Stimulated activated CD8-positive, alpha-beta memory T cell treated with anti-CD3 and anti-CD28 coated beads, Interleukin-7, amount 100 ng/mL, for 1 hour (primary cell): ENCODE measurements at places on chromosomes 5 and 9.

DNA sequence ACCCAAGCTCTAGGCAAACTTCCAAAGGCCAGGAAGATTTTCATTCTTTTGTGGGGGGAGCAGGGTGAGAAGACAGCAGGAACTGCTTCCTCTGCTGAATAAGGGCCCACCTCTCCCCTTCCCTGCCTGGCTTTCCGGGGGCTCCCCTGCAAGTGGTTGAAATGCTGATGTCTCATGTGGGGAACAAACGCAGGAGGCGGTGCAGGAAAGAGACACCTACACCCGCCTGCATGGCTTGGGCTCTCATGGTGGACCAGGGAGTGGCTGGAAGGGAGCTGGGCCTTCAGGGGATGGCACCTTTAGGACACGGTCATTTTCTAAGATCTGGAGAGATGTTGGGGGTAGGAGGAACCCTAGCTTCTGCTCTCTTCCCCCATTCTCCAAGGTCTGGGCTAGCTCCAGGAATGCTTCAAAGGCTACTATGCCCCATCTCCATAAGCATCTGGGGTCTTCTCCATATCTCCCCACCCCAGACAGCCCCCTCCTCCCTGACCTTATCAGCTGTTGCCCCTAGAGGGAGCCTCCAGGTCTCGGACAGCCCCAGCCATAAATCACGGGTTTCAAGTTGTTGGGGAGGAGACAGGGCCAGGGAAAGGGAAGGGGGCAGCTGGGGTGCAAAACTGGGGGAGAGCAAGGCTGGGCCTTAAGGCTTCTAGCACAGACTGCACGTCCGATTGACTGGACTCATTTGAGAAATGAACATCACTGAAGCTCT, 76.6 kb downstream of the PSD2 start:
- no peak for DNase-seq

- DNase-seq, result no peak
These were observed 77.7 kb downstream of the ANKH start for GRCh38 chr5:14793851-14794250.

DNA sequence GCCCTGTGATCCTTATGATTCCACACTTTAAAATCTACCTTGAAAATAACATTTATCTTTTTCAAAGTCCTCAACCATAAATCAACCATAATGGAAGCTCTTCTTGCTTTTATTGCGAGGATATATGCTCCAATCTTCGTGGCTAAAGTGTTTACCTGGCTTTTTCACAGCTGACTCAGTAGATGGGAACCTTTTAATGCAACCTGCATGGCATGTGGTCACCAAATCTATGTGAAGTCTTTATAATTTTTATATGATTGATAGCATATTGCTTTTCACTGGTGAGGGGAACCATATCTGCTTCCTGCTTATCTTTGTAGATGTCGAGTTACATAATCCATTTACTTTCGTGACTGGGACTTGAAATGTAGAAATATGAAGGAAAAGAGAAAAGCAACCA, 47.1 kb upstream of the TLX3 start:
- no peak for DNase-seq

DNA sequence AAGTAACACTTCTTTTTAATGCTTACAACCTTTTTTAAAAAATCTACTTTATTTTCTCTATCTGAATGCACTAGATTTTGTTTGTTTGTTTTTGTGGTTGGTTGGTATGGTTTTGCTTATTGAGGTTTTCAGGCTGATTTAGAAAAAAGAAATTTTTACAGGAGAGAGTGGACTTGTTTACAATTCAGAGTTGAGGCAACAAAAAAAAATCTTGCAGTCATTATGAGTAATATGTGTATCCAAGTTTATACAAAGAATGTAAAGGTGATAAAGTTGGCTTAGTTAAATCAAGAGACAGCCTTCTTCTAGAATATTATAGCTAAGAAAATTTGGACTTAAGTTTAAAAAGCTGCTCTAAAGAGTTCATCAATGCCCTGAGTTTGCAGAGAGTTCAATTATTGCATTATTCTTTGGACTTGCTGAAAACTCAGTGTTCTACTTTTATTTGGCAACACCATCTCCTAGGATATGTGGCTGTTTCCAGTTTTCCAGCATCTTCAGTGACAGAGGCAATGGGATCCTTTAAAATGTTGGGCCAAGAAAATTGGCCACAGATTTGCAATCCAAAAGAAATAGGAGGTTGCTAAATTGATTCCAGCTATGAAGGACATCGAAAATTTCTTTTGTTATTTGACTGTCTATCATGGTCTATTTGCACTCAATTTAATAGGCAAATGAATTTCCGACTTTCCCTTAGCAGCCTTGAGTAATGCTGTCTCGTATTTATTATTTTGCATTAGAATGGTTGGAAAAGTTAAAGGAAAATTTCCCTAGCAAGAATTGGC, 10.7 kb downstream of the STK32A start:
- no peak for DNase-seq

DNA sequence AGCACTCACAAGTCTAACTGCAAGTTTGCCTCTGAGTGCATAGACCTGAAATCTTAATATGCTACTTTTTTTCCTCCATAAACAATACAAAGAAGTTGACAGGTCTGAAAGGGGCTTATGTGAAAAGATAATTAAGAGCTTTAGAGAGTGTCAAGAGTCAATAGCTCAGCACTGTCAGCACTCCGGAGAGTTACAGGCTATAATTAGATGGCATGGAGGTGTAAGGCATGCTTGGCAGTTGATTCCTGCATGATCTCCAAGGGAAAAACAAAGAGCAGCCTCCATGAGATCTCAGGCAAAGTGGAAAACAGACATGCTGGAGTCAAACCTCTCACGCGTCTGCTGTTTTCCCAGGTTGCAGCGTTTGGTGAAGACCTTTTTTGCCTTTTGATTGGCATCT, 468.7 kb downstream of the TLE4 start:
- no peak for DNase-seq

DNA sequence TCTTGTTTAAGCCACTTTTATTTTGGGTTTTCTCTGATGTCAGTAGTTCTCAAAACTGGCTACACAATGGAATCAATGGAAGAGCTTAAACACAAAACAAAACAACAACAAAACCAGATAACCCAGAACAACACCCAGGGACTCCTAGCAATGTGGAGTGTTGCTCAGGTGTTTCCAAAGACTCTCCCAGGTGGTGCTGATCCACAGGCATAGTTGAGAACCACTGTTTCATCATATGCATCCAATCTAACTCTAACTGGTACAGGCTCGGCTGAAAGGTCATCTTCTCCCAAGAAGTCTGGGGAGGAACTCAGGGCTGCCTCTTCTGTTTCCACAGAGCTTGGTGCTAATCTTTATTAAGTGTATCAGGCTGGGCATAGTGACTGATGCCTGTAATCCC, 5.4 kb upstream of the ALDH1B1 start:
- no peak for DNase-seq

DNA sequence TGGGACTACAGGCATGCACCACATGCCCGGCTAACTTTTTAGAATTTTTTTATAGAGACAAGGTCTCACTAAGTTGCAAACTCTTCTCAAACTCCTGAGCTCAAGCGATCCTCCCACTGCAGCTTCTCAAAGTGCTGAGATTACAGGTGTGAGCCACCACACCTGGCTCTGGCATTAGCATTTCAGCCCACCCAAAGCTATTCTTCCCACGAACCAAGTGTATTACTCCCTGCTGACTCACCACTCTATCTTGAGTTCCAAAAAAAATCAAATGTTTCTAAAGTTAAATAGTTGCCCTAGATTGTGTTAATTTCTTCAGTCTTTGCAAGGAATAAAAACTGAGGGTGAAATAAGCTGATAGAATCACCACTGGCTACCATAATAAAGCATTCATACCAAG, 205.5 kb downstream of the ARRDC3 start:
- DNase-seq, result no peak

- no peak for DNase-seq
These were observed 509.7 kb downstream of the PSAT1 start for GRCh38 chr9:78806492-78807160.

GRCh38 chr9:104287253-104287878, 193.3 kb downstream of the SMC2 start:
- DNase-seq, result no peak

- no peak for DNase-seq
These were observed 233.3 kb downstream of the BNC2 start for GRCh38 chr9:16637218-16637617.

DNA sequence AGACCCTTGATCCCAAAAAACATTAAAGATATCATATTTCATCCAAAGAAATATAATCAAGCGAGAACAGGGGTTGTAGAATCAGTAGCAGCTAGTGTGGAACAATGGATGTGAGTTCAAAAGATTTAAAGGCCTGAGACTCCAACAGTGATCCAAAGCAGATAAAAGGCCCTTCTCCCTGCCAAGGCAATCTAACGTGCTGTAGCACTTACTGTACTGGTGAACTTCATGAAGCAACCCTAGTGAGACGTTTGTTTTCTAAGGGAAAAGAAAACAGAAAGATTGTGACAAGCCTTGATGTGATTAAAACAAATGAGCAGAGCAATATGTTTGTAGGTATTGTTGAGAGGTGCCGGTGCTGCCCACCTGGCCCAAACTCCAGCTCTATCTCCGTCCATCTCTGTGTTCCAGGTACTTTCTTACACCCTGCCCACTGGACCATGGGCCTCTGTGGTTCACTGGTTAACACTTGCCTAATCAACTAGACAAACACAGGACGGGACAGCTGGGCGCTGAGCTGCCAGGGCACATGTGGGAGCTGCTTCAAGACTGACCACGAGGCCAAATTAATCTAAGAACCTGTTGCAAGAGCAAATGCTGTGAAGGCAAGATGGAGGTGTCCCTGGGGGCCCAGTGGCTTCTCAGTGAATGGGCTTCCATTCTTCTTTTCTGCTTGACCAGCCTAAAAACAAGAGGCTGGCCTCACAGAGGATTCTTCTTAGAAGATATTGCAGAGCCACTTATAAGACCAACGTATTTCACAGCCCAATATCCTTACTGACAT, 265.5 kb downstream of the CWC27 start:
- DNase-seq, result no peak

DNA sequence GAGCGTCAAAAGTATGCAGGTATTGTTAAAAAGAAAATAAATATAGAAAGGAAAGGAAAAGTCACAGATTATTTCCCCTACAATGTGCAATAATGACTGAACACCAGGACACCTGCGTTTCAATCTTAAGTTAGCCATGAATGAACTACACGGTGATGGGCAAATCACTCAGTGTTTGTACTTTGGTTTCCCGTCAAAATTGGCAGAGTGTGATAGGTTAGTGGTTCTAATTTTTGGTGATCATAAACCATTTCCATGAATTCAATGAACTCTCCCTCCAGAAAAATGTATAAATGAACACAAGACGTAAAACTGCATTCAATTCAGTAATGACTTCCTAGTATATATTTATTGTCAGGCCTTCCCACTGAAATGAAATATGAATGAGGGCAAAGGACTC, 59.0 kb upstream of the ITGA1 start:
- DNase-seq, result no peak

- no peak for DNase-seq
These were observed 162.5 kb downstream of the PAX5 start for GRCh38 chr9:36871606-36872005.

DNA sequence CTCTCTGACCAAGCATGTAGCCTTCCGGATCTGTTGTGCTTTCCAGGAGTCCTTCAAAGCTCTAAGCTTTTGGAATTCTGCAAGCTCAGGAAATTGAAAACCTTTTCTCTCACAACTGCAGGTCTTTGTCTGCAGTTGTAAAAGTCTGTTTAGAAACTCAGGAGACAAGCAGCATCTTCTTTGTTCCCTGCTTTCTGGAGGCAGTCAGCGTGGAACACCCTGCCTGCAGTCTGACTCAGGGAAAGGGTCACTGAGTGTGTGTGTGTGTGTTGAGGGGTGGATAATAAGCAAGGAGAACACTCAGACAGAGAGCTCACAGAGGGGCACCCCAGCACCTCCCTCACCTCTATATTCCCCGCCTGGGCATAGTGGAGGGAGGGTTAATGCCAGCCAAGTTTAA, 29.1 kb downstream of the KCNIP1 start:
- DNase-seq, result no peak

DNA sequence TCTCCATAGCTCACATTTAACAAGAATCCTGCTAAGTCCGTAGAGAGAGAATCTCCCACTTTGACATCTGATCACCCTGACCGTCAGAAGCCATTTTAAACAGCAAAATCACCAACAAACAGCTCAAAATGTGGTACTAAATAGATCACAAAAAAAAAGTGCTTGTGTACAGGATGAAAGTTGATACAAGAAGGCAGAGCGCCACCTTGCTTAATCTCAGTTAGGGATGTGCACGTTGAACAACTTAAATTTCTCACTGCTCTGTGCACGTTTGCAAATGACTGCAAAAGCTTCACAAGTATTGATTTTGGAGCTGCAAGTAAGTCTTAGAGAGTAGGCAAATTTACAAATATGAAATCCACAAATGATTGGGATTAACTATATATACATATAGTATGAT, 63.1 kb upstream of the NREP start:
- DNase-seq, result no peak

DNA sequence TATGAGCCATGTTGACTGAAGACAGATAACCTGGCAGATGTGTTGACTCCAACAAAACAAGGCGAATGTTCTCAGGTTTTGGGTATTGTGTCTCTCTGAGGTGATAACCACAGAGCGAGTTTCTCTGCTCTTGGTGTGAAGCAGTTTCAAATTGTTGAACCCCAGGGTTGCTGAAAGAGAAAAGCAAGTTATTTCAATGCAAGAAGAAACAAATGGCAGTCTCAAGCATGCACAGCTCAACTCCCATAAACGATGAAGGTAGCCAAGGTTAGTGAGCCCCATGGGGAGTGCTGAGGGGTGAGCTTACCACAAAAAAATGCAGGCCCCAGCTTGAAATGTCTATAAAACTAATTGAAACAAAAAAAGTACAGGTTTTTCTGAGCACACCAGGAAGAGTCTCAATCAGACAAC, 220.8 kb upstream of the DAPK1 start:
- DNase-seq, result no peak

GRCh38 chr9:128824911-128825310, 4.7 kb downstream of the SPOUT1 start:
- DNase-seq, result no peak

DNA sequence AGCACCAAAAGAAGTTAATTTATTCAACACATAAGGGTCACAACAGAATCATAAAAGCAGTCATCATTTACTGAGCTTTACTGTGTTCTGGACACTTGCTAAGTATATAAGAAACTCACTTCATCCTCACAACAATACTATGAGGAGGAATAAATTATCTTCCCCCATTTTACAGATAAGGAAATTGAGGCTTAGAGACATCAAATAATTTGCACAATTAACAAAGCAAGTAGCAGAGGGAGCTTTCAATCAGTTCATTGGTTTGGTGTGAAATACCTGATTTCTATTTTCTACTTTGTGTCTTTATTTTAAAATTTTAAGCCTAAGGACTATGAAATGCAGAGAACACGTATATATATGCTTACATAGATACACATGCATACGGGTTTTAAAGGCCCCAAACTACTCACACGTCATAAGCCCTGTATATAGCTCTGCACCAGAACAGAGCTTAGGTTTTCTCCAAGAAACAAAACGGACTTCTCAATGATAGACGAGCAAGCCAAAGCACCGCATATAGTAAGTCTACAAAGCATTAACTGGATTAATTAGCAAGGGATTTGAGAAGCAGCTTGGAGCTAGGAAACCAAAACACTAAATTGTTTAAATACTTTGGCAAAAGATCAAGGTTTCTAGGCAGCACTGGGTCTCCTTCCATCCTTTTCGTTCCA, 95.6 kb downstream of the DENND1A start:
- no peak for DNase-seq
